ENCODE measurements at places on chromosomes 4 and X. TPM values are rescaled to one million over a fixed set of nuclear protein-coding genes. Genes with fewer than 3 reads are reported as not detected.

DNA sequence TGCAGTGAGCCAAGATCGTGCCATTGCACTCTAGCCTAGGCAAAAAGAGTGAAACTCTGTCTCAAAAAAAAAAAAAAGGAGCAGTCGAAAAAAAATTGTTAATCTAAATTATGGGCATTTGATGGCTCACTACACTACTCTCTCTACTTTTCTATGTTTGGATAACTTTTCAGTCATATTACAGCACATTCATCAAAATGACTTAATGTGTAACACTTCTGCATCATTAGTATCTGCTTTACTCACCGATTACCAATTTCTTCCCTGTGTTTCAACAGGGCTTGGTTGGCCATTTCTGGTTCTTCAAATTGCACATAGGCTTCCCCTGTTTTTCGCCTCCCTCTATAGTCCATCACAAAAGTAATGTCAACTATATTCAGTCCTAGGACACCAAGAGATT is 8.4 kb downstream of the GRSF1 start:
- no peak for DNase-seq

- no peak for DNase-seq
Measured at GRCh38 chr4:180285796-180286195, 1957.4 kb upstream of the TENM3 start.

DNA sequence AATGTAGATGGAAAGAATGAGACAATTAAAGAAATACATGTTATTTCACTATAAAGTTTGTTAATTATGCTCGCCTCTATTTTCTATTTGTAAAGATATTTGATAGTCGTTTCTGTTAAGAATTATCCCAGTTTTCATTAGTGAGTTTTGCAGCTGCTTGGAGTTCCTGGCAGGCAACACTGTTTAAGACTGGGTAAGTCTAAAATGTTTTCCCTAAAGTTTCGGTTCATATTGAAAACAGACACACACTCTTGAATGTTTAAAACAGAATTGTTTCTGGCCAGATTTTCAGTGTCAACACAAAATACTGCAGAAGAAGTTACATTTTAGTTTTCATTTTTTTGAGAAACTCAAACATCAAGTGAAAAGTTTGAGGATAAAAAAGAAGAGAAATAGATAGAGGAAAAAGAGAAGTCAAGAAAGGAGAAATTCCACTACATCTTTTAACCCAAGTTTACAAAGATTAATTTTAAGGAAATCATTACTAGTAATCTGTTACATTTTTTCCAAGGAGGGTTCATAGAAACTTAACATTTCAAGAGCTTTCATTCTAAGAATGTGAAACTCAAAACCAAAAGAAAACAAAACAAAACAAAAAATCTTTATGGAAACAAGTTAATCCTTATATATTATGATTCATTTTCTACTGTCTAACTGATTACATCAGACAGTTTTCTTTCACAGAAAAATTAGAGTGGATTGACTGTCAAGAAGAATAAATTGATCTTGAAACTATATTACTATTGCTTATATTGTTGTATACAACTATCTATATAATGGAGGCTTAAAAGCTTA is 305.5 kb downstream of the FAT4 start:
- peak; percentile 77 for DNase-seq

- DNase-seq = no peak
Measured at GRCh38 chrX:136941396-136942337, 61.1 kb upstream of the RBMX start.

GRCh38 chr4:20625426-20625825 is 74.8 kb upstream of the PACRGL start:
- no peak for DNase-seq

- DNase-seq = no peak
Measured at GRCh38 chrX:12440246-12440645, 302.0 kb downstream of the FRMPD4 start.

DNA sequence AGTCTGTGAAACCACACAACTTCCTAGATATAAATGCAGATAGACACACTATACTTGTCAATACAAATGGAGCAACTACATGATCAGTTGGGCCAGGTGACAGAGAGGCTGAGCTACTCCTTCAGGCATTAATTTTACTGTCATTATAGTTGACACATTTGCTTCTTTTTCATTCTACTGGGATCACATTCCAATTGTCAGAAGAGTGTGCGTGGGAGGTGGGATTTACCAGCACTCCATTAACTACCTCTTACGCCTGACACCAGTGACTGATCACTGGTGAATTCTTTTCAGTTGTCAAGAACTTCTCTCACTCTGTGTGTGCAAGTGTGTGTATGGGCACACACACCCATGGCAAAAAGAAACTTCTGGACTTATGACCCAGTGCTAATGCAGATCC is 94.2 kb upstream of the DIAPH2 start:
- no peak for DNase-seq

DNA sequence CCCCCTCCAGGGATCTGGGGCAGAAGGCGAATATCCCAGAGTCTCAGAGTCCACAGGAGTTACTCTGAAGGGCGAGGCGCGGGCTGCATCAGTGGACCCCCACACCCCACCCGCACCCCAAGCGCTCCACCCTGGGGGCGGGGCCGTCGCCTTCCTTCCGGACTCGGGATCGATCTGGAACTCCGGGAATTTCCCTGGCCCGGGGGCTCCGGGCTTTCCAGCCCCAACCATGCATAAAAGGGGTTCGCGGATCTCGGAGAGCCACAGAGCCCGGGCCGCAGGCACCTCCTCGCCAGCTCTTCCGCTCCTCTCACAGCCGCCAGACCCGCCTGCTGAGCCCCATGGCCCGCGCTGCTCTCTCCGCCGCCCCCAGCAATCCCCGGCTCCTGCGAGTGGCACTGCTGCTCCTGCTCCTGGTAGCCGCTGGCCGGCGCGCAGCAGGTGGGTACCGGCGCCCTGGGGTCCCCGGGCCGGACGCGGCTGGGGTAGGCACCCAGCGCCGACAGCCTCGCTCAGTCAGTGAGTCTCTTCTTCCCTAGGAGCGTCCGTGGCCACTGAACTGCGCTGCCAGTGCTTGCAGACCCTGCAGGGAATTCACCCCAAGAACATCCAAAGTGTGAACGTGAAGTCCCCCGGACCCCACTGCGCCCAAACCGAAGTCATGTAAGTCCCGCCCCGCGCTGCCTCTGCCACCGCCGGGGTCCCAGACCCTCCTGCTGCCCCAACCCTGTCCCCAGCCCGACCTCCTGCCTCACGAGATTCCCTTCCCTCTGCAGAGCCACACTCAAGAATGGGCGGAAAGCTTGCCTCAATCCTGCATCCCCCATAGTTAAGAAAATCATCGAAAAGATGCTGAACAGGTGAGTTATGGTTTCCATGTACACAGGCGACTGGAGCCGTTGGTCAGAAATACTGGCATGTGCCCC is at the start of gene CXCL1:
TSS of gene CXCL1 (plus strand) at position 264 of the 926 bp plus-strand sequence. CDS start at position 342, 78 bp downstream.
- DNase-seq = no peak

DNA sequence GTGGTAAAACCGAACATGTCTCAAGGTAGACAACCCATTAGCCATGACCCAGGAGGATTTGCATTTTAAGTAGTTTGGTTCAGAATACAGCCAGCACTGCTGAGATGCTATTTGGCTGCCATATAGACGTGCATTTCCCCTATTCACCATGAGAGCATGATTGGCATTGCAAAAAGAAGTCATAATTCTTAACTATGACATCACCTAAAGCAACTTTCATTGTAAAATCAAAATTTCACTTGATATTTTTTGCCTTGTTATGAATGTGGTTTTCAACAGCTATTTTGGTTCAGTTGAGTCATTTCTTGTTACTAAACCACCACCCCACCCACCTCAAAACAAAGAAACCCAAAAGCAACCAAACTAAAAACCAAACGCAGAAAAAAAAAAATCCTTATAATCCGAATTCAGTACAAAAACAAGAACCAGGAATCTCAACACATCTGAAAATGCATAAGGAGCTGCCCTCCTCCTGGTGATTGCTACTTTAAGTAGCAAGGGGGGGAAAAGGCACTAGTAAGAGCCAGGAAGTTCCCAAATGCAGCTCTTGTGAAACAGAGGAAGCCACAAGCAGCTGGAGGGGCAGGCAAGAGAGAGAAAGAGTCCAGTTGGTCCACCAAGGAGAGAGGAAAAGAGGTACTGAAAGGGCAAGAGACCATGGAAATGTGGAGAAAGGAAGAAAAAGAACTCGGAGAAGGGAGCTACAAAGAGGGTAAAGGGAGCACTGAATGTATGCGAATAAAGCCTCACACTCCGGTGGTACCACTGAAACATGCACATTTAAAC is 3.1 kb downstream of the SLITRK4 start:
- no peak for DNase-seq

DNA sequence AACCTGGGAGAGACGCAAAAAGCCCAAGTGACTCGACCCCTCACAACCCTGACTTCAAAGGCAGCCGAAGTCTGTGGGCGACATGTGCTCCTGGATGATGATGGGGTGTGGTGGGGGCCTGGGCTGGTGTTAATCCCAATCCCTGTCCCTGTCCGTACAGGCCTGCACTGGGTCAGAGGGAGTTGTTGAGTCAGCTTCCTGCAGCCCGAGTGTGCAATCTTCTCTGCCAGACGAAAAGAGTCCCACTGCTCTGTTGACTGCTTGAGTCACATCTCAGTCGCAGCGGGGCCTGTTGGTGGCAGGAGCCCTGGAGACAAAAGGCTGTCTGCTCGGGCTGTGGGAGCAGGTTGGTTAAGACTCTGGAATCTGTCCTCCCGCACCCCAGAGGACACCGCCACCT is 10.3 kb downstream of the FAM3A start:
- DNase-seq = no peak

DNA sequence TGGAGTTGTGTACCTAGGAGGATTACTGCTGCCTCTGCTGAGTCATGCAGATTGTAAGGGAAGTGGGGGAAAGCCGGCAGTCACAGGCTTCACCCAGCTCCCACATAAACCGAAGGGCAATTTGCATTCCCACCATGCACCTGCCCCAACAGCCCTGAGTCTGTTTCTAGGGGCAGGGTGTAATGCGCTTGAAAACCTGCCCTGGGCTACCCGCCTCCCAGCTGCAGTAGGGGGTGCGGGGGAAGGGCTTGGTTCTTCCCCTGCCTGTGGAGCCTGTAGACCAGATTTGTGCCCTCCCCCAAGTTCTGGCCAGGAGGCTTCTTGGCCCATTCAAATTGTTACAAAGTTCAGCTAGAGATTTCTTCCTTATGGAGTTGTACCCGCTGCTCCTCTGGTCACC is 269.2 kb upstream of the DDX53 start:
- no peak for DNase-seq

DNA sequence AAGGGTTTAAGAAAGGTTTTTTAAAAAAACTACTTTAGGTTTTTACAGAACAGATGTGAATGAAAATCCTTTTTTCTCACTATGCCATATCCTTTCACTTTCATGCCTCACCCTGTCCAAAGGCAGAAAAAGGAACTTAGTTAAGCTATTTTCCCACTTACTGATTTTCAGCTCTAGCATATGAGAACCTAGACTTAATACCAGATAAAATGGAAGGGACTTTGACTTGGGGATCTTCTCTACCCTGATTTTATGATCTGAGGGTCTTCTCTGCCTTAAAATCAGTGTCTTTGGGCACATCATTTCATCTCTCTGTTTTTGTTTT is 42.4 kb downstream of the FNIP2 start:
- no peak for DNase-seq

GRCh38 chr4:86536151-86536550 is 58.0 kb upstream of the PTPN13 start:
- DNase-seq = no peak

The PDCL2 gene
- polyA plus RNA-seq = not detected

The CLDN34 gene
- polyA plus RNA-seq = not detected

The NHS gene
- polyA plus RNA-seq = 1.4 TPM

The SLAIN2 gene
- polyA plus RNA-seq = 57.4 TPM

The CCDC110 gene
- polyA plus RNA-seq = 1.4 TPM

The DUX4 gene
- 1.2 TPM for polyA plus RNA-seq

The GPR50 gene
- not detected for polyA plus RNA-seq

The MAGEA12 gene
- not detected for polyA plus RNA-seq

The GDPD2 gene
- polyA plus RNA-seq = 0.56 TPM

The FHIP1A gene
- 9.3 TPM for polyA plus RNA-seq
